Hematopoietic multipotent progenitor cell treated with erythropoietin and hydrocortisone succinate and interleukin-3 and kit ligand, for 17 days (in vitro differentiated cells): ENCODE measurements at places on chromosomes 3 and 15.

GRCh38 chr3:104755791-104756190 lies 610.9 kb upstream of the ALCAM start:
- DNase-seq, result no peak

GRCh38 chr3:182248349-182248880 lies 536.7 kb downstream of the SOX2 start:
- DNase-seq, result no peak

DNA sequence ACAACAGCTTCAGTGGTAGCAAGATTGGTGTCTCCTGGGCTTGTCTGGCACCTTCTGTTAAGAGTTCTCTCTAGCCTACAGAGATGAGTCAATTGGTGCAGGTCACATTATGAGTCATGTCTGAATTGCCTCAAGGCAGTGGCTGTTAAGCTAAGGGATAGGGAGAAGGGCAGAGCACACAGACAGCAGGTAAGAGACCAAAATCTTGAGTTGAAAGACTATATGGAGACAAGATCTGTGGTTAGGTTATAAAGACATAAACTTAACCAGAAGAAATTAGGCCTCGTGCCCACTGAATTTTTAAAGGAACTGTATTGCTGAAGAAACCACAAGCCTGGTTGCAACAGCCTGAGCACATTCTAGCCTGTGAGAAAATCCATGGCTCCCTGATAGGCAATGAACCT lies 19.2 kb upstream of the KPNA1 start:
- DNase-seq, result no peak

GRCh38 chr3:48919215-48920138 lies 835 bp downstream of the ARIH2 start:
- DNase-seq, result peak; percentile 72

GRCh38 chr3:79947469-79947868 lies 179.7 kb upstream of the ROBO1 start:
- DNase-seq, result no peak

DNA sequence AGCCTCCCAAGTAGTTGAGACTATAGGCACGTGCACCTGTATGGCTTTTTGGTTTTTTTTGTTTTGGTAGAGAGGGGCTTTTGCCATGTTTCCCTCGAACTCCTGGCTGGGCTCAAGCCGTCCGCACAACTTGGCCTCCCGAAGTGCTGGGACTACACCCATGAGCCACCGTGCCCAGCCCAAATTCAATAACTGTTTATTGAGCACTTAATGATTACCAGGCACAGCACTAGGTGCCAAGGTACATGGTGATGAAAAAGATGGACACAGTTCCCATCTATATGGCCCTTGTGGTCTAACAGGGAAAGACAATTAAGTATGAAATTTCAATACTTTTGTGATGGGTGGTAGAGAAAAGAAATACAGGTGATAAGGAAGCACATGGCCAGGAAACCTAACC lies 35.8 kb upstream of the ZNF148 start:
- no peak for DNase-seq

GRCh38 chr3:169110633-169111032 lies 552.9 kb downstream of the MECOM start:
- DNase-seq, result no peak

DNA sequence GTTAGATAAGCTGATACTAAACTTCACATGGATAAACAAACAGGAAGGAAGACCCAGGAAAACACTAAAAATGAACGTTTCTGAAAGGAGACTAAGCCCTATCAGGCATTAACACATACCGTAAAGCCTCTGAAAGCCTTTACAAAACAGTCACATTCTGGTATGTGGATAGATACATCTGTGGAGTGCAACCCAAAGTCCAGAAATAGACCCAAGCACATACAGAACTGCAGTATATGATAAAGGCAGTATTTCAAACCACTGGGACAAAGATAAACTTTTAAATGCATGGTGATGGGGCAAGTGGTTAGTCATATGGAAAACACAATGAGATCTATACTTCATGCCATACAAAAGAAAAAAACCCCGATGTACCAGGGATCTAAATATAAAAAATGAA lies 26.0 kb downstream of the DCBLD2 start:
- no peak for DNase-seq

DNA sequence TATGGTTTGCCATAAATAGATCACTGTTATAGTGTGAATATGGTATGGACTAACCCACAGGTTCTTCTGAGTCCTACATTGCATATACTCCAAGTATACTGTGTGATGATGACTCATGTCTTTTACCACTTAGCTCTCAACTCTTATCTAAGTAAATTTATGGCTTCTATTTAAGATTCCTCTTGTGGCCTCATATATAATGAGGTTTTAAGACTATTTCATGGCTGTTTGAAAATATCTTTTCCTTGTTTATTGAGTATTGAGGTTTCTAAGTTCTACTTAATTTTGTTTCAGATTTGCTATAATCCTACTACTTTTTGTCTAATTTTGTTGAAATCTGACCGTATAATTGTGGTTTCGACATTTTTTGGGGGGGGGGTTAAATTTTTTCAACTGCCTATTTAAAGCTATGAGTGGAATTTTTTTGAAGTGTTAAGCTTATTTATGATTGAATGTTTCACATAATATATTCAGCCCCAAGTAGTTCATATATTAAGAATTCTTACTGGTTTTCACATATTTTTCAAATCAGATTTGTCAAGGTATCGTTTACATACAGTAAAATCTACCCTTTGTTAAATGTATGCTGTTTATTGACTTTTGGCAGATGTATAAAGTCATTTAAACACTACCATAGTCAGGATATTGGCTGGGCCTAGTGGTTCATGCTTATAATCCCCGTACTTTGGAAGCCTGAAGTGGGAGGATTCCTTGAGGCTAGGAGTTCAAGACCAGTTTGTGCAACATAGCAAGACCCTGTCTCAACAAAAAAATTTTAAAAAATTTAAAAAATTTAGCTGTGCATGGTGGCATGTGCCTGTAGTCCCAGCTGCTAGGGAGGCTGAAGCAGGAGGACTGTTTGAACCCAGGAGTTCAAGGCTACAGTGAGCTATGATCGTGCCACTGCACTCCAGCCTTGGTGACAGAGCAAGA lies 11.7 kb downstream of the SLC25A36 start:
- DNase-seq, result peak; percentile 45

DNA sequence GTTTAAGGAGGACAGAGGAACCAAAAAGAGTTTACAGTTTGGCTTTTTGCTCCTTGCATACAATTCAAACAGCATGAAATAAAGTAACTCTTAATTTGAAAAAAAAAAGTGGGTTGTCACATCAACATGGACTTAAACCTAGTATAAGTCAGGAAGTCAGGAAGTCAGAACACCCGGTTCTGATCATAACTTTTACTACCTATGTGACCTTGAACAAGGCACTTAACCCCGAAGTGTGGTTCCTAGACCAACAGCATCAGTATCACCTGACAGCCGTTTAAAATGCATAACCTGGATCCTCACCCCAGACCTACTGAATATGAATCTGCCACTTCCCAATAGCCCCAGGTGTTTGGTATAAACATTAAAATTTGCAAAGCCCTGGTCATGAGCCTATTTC lies 18.7 kb downstream of the LYSMD2 start:
- DNase-seq, result no peak

GRCh38 chr3:12891985-12892839 lies 50.8 kb upstream of the RPL32 start:
- peak; percentile 68 for DNase-seq

GRCh38 chr3:123535580-123535979 lies 49.3 kb downstream of the HACD2 start:
- no peak for DNase-seq

- DNase-seq, result no peak
Measured at GRCh38 chr15:71800835-71801745, 9.3 kb upstream of the NR2E3 start.

DNA sequence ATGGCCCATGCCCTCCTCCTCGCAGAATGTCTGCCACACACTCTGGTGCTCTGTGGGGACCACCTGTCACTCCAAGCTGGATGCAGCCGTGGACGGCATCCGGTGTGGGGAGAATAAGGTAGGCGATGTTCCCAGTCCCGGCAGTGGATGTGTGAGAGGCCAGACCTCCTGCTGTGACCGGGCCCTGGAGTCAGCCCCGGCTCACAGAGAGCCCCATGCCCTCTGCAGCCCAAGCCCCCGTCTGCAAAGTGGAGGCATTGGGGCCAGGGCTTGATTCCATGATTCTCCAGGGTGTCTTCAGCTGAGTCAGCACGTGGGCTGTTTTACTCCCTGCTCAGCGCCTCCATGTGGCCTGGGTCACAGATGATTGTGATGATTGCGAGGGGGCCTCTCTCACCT lies 32.2 kb downstream of the GOLGA6L10 start:
- no peak for DNase-seq

GRCh38 chr15:66896611-66897010 lies 168.8 kb upstream of the SMAD3 start:
- DNase-seq, result no peak

- no peak for DNase-seq
Measured at GRCh38 chr3:101273156-101273555, 47.2 kb downstream of the IMPG2 start.

- no peak for DNase-seq
Measured at GRCh38 chr15:34332553-34333120, 4.9 kb downstream of the SLC12A6 start.

GRCh38 chr3:141425523-141426233 lies 57.4 kb downstream of the ZBTB38 start:
- DNase-seq, result no peak
